Activated gamma-delta T cell treated with anti-CD3 and anti-CD28 coated beads, Interleukin-2, amount 50 U/mL, for 16 hours (primary cell): ENCODE measurements at places on chromosomes 11 and 22.
A peak's percentile ranks its signal among the peaks of the same experiment; 100 is the strongest.

- DNase-seq, result no peak
These were observed 2.5 kb downstream of the PKP3 start for GRCh38 chr11:396511-396947.

DNA sequence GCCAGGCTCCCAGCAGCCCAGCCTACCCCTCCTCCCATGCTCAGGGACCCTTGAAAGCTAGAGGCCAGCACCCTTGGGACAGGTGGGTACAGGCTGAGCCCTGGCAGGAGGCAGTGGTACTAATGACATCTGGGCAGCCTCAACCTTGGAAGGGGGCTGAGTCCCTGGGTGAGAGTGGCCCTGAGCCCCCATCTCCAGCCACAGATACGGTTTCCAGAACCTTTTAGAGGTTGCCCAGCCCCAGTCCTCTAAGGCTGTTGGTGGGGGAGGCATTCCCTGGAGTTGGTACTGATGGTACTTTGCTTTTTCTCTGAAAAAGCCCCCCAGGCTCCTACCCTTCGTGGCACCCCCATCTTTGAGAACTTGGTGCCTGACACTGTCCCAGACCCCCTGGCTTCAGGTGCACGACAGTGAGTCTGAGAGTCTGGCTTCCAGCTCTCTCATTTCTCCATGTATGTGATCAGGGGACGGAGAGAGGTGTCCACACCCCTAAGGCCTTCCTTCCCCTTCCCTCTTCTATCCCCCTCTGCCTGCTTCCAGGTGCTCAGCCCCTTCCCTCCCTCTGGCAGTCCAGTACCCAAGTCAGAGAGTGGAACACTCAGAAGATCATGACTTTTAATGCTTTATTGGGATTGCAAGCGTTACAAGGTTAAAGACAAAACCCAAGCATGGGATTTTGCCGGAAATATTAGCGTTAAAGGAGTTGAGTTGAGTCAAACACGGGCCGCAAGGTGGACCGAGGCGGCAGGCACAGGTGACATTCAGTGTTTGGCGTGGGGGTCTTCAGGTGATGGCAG, 10.5 kb downstream of the IGF2 start:
- no peak for DNase-seq

DNA sequence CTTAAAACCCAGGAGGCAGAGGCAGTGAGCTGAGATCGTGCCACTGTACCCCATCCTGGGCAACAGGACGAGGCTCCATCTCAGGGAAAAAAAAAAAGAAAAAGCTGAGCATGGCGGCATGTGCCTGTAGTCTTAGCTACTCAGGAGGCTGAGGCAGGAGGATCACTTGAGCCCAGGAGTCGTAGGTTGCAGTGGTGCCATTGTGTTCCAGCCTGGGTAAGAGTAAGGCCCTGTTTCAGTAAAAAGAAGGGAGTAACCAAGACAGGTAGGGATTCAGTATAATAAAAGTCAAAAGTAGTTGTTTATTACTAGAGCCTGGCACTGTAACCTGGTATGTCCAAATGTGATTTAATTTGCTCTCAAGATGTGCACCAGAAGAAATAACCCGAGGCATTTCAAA, 8.1 kb upstream of the RAB30 start:
- no peak for DNase-seq

DNA sequence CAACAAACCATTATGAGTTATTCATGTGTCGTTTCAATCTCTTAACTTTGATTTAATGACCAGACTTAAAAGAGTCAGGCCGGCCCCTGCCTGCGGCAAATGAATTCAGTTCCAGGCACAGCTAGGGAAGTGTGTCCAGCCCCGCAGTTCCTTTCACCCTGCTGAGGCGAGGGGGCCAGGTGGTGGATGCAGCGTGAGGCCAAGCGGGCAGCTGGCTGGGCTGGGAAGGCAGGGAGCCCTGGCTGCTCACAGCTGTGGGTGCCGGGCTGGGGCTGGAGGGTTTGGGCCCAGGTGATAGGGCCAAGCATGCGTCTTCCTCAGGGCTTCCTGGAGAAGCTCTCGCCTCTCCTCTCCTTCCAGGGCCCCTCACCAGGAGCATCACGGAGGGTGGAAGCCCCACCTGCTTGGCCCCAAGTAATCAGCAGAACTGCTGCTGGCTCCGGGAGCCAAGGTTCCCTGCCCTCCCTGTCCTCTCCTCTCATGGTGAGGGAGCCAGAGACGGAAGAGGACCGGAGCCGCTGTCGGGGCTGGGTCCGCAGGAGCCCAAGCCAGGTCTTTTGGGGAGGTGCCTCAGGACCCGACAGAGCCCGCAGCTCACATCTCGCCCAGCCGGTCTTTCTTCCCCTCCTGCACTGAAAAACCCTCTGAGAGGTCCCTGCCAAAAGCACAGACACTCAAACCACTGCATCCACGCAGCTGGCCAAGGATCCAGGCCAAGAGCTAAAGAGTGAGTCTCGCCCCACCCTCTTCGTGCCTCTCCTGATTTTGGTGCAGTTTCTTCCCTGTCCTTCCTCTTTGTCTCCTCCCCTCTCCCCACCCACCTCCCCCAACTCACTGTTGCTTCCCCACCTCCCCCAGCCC, 97.0 kb downstream of the ST3GAL4 start:
- DNase-seq, result no peak

GRCh38 chr22:39148727-39149535, 3.5 kb downstream of the CBX7 start:
- peak; percentile 72 for DNase-seq

DNA sequence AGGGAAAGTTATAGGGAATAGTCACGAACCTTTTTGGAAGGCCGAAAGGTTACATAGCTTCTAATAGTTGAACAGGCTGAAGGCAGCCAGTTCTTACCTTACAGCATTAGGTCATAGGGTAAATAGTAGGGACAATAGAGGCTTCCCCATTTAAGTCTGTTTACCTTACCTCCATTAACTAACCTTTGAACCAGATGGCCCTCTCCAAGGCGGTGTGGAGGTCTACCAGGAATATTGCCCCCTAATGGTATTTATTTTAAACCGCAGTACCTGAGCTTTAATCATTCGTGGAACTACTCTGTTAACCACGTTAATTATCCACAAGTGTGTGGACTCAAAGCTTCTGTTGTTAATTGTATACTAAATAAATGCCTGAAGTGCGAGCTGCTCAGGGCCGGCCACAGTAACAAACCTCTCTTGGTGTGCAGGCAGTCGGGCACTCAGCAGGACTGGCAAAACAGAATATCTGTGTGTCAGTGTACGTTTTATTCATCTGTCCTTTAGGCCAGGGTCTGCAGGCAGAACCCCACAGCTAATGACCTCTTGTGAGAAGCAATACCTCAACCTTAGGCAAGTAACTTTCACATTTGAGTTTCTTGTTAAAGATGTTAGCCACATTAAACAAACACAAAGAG, 81.7 kb downstream of the PRCP start:
- no peak for DNase-seq

DNA sequence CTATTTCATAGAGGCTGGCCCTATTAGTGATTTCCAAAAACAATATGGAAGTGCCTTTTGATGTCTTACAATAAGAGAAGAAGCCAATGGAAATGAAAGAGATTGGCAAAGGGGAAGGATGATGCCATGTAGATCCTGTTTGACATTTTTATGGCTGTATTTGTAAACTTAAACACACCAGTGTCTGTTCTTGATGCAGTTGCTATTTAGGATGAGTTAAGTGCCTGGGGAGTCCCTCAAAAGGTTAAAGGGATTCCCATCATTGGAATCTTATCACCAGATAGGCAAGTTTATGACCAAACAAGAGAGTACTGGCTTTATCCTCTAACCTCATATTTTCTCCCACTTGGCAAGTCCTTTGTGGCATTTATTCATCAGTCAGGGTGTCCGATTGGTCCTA, 91.4 kb downstream of the CD44 start:
- no peak for DNase-seq

- no peak for DNase-seq
These were observed 11.5 kb downstream of the TNKS1BP1 start for GRCh38 chr11:57313071-57313787.
